ENCODE measurements at places on chromosomes 3 and 15. TPM values are rescaled to one million over a fixed set of nuclear protein-coding genes. Genes with fewer than 3 reads are reported as not detected.
A peak's percentile ranks its signal among the peaks of the same experiment; 100 is the strongest.

GRCh38 chr3:142225885-142226215 is 465 bp upstream of the GK5 start:
- DNase-seq: no peak

DNA sequence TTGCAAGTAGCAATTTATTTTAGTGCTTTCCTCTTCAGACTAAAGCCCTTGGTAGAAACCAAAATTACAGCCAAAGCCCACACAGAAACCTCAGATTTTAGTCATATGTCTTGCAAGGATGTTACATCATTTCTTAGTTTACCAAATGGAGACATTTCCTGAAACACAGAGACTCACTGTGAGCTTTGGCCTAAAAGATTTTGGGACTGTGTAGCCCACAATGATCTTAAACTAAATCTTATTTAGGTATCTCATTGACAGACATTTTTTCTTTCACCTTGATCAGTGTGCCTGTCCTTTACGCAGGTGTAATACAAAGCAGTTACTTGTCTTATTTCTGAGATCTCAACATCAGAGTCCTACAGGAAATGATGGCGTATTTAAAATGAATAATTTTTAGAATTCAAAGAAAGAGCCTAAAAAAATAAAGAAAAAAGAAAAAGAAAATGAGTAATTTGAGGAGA is 27.8 kb upstream of the AP4E1 start:
- DNase-seq: peak; percentile 86

DNA sequence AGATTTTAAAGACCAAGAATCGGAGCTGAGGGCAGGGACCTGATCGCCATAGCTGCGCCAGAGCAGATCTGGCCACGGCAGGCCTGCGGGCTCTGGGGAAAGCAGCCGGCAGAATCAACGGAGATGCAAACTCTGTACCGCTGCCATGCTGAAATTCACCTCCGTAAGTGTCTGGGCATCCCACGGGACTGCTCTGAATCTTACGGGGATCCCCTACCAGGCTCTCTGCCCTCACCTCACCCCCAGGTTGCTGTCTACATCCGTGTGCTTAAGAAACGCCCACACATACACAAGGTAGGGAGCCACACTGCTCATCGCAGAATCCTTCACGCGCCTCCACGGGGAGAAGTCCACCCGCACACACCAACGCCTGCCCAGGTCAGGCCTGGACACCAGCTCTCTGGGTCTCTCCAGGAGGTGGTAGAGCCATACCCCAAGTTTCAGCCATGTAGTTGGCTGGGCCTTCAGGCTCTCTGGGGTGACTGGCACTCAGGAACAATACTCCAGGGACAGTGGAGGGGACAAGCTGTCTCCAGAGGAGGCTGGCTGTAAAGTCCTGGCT is 33.5 kb downstream of the FAM174B start:
- no peak for DNase-seq

GRCh38 chr3:73516631-73517030 is 108.1 kb downstream of the PDZRN3 start:
- DNase-seq: no peak

DNA sequence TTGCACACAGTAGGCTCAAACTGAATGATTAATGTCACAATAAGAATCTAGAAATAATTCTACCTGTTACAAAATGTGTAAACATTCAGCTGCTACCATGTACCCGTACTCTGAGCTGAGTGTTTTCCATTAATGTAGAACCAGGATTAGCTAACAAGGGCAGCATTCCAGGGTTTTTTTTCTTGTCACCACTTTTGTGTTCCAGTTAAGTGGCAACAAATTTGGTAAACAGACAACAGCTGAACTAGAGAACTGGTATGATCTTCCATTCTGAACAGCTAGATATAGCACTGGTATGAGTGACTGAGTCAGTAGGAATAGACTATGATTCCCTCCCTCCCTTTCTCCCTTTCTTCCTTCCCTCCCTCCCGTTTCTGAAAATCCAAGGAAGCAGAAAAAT is 229.4 kb downstream of the CD47 start:
- DNase-seq: no peak

GRCh38 chr3:53809764-53810400 is 36.3 kb downstream of the CHDH start:
- DNase-seq: no peak

DNA sequence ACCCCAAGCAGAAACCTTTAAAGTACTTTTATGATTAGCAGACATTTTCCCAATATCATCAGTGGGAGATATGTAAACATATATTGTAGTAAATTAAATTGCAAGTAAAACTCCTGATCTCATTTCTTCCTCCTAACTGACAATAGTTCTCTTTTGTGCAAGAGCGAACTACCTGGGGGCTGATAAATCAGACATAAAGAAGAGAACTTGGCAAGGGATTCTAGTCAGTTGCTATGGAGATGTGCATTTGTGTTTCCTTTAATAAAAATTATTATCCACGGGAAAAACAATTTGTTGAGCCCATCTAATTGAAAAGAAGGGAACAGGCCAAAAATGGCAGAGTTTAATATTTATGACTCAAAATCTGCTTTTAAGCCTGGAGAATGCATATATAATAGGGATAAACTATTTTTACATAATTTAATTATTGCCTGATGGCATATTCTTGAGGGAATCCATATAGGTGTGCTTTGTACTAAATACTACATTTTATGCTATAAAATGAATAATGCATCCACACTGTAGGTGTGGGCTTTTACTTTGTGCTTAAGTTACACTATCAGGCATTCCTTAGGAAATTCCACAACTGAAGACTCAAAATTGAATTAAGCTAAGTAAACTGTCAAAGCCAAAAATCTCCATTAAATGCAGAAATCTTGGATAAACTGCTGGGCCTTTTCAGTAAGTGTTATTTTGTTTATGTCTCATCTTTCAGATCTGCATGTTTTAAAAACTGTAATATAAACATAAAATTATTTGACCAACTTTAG is 258.1 kb downstream of the ERC2 start:
- no peak for DNase-seq

DNA sequence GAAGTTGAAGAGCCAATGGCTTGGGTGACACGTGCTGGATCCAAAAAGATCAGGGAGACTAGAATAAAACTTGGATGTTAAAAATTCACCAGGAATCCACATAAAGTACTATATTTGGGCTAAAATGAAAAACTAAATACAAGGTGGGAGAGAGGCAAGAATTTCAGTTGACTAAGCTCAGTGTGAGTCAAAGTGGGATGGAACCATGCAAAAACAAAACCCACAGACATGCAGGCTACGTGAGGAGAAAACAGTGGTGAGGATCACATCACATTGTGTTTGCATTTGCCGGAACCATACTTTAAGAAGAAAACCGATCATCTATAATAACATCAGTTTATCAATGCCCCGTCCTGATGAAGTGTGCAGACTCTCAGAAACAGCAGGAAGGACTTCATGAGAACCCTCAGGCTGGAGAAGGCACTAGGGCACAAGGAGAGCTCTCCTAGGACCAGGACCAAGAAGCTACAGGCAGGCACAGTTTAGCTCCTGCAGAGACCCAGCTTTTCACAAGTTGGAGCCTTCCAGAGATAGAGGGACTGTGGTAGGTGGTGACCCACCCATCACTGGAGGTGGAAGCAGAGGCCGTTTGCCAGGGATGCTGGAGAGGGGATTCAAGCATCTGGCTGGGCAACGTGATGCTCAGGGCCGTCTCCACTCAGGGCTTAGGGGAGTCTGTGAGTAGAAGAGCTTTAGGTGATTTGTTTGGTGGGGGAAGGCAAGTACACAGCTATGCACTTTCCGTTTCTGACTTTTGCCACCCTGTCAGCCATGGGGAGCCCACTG is 29.0 kb upstream of the NR2E3 start:
- DNase-seq: peak; percentile 70

GRCh38 chr3:68017069-68017468 is 362.7 kb upstream of the SUCLG2 start:
- DNase-seq: no peak

DNA sequence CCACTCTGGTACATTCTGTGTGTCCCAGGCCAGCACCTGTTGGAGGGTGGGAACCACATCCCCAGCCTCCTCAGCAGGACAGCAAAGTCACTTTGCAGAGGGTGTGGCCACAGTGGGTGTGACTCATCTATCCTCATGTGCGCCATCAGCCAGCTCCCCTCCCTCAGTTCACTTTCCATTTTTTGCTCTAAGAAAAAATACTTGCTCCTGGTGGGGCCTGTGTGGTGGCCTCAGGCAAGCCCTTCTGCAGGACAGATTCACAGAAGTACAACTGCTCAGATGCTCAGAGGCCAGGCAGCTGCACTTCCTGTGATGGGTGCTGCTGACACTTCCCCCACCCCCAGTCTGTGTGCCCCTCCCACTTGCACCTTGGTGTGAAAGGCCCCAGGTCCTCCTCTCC is 78.3 kb upstream of the ALDH1L1 start:
- peak; percentile 40 for DNase-seq

GRCh38 chr3:39148435-39149058 is 4.8 kb downstream of the CSRNP1 start:
- peak; percentile 45 for DNase-seq

DNA sequence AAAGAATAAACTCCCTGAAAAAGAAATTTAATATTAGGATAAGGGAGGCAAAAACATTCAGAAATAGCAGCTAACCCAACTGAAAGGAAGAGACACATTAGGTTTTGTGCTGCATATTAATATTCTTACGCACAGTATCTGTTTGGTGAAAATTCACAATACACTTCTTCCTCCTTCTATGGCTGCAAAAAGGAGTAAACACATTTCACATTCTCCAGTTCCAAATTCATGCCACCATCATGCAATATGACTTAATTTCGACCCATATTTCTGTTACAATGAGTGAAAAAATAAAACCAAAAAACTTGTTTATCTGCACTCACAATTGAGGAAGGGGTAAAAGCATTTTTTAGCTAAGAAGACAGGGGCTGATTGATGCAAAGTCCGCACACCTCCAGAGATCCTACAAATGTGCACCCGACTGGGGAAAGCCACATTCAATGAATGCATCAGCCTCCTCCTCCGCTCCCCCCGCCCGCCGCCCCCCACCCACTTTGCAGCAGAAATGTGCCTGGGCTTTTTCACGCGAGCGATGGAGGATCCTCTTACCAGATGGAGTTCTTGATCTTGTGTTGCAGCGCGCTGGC is 1.0 kb downstream of the RFX7 start:
- peak; percentile 32 for DNase-seq

GRCh38 chr3:167355446-167355845 is 24.7 kb downstream of the ZBBX start:
- DNase-seq: no peak

- DNase-seq: no peak
Observed at GRCh38 chr3:63557912-63558311, 94.6 kb upstream of the SNTN start.

DNA sequence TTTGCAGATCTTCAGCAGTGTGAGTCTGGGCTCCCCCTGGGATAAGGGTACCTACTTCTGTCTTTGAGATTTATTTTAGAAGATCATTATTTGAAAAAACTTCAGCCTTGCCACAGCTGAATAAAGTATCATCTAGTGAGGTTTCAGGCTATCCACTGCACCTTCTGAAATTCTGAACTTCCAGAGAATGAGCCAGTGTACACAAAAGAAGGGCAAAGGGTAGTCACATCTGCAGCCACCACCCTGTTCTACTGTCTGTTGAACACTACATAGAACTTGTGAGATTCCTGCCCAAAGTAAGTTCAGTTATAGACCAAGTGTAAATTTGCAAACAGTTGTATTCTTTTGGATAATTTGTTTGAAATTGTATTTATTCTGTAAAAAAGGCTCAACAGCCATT is 38.0 kb upstream of the PTPN23 start:
- no peak for DNase-seq

GRCh38 chr3:84943379-84943778 is 15.4 kb upstream of the CADM2 start:
- DNase-seq: no peak

GRCh38 chr3:42210726-42211125 is 55.3 kb downstream of the CCK start:
- DNase-seq: no peak

DNA sequence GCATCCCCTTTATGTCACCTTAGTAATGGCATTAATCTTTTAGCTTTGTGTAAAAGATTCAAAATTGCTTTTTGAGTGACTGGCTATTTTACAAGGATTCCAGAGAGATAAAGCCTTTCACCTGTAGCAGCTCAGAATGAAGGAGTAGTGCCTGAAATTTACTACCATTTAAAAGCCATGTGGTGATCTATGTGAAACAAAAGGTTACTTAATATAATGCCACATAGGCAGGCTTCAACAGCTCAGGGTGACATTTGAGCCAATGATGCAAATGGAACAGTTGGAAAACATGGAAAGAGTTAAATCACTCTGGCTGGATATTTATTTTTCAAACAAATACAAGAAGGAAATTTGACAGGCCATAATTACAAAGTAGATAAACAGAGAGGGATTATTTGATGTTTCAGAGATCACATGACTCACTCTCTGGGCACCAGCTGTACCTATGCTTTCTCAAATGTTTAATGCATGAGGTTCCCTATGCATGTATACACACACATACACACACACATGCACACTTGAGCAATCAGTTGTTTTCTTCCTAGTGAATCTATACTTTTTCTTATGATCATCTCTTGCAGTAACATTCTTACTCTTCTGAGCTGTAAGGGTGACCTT is 171.5 kb downstream of the ZMAT3 start:
- no peak for DNase-seq

GRCh38 chr3:138079901-138080300 is 35.5 kb downstream of the DZIP1L start:
- DNase-seq: no peak

GRCh38 chr3:136925425-136926190 is 32.2 kb upstream of the IL20RB start:
- peak; percentile 33 for DNase-seq

GRCh38 chr3:62151591-62151990 is 221.8 kb downstream of the FEZF2 start:
- peak; percentile 47 for DNase-seq

DNA sequence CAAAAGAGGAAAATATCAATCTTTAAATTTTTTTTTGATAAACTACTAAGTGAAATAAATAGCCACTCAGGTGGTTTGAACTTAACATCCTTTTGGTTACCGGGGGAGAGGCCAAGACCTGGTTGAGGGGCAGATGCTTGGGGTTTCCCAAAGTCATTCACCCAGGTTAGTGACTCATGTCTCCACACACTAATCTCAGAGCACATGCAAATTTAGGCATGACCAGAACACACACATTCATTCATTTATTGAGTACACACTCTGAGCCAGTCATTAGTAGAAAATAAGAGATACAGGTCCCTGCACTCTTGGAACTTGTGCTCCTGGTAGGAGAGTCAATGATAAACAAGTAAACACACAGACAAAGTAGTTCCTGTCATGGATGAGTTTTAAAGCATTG is 7.3 kb downstream of the ILDR1 start:
- no peak for DNase-seq

PLAAT1 gene
- polyA plus RNA-seq: not detected

SCN5A gene
- not detected for polyA plus RNA-seq

NKTR gene
- polyA plus RNA-seq: 25.8 TPM

PPP1R14D gene
- polyA plus RNA-seq: not detected

COLQ gene
- 0.29 TPM for polyA plus RNA-seq

SEMA7A gene
- polyA plus RNA-seq: 41.2 TPM

CSTA gene
- 5.3 TPM for polyA plus RNA-seq

GPR149 gene
- not detected for polyA plus RNA-seq

DGKG gene
- not detected for polyA plus RNA-seq

TRANK1 gene
- 5.2 TPM for polyA plus RNA-seq

MCF2L2 gene
- not detected for polyA plus RNA-seq

OR4F15 gene
- not detected for polyA plus RNA-seq

FBXL2 gene
- polyA plus RNA-seq: 3.1 TPM

Data from GM23248 (cell line).